ELF-1 (cell line): ENCODE measurements at places on chromosomes 12 and 14.

DNA sequence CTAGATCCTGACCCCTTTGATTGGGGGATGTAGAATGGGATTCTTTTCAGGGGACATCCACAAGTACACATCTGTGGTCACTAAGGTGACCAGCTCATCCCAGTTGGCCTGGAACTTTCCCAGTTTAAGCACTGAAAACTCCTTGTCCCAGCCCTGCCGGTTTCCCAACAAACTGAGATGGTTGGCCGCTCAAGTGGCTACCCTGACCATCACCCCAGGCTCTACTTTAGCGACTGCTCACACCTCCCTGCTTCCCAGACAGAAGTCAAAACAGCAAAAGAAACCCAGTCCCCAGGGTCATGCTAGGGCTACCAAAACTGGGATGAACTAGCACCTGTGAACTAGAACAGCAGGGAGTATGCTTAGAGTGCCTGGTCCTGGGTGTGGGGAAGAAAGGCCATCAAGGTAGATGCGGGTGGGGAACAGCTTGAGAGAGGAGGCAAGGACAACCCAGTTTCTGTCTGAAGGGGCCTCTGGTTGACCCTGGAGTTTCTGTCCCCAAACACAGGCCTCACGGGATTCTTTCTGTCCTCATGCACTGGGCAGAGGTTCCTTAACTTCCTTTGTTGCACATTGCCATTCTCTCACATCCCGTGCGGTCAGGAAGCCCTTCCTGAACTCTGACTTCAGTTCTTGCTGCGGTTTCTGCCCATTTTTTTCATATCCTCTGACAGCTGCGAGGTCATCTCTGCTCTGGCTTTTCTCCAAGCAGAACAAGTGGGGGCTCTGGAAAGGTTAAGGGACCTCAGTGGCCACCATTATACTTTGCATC, 1.6 kb downstream of the LTB4R start:
- DNase-seq = no peak

- no peak for DNase-seq
Observed at GRCh38 chr12:1529862-1530591, 64.4 kb downstream of the FBXL14 start.

DNA sequence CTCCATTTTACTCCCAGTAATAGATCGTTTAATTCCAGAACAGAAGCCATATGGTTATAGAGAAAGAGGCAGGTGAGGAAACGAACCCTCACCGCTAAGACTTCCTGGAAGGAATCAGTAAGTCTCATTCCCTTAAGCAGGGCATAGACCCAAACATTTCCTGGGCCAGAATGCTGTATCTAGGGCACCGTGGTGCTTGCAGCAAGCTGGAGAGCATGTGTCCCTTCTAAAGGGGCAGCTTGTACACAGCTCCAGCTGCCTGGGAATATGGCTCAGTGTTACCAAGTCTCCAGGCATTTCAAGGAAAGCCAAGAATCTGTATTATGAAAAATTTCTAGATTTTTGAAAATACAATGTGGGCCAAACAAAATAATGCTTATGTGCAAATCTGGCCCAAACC, 73.4 kb downstream of the PPM1H start:
- DNase-seq = no peak

DNA sequence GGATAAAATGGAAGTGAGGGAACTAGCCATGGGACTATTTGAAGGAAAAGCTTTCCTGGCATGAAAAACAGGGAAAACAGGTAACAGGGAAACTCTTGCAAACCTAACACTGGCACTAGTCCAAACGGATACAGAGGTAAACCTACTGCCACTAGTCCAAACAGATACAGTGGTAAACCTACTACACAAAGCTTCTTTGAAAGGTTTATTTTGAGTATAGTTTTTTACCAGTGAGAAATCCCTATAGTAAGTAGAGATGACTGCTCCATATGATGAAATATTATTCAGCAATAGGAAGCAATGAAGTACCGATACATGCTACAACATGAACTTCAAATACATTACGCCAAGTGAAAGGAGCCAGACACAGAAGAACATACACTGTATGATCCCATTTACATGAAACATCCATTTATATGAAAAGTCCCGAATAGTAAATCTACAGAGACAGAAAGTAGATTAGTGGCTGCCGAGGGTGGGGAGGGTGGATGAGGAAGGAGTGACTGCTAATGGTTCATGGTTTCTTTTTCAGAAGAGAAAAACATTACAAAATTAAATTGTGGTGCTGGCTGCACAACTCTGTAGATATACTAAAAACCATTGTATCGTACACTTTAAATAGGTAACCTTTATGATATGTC, 25.5 kb downstream of the SPTLC2 start:
- DNase-seq = no peak

GRCh38 chr14:101713621-101714349, 47.7 kb upstream of the PPP2R5C start:
- DNase-seq = no peak

DNA sequence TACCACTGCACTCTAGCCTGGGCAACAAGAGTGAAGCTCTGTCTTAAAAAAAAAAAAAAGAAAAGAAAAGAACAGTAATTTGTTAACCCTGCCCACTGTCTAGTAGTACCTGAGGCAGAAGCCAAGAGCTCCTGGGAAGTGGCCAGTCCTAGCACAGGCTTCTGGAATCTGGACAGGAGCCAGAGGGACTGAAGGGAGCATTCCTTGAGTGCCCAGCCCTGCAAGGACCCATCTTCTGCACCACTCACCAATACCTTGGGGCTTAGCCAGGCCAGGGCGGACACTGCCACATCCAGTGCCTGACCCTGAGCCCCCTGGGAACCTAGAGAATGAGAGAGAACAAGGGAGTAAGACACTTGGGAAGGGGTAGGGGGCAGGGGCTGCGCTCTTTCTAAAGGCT, 33.7 kb downstream of the PARP2 start:
- no peak for DNase-seq

DNA sequence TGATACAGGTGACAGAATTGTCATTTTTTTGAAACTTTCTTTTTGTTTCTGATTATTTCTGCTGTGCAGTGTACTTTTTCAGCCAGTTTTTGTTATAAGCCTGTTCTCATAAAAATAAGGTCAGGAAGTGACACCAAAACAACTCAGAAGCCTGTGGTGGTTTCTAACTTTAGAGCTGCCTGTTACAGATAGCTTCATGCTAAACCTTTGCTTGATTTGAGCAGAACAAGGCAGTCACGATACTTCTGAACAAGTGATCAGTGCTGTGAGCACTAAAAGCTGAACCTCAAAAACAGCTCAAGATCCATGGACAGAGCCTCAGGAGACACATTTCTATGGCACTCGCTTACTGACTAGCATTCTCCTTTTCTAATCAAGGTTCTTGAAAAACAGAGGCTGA, 82.0 kb downstream of the PRKCH start:
- DNase-seq = no peak

GRCh38 chr12:13173012-13173932, 23.3 kb upstream of the EMP1 start:
- DNase-seq = peak; percentile 40

DNA sequence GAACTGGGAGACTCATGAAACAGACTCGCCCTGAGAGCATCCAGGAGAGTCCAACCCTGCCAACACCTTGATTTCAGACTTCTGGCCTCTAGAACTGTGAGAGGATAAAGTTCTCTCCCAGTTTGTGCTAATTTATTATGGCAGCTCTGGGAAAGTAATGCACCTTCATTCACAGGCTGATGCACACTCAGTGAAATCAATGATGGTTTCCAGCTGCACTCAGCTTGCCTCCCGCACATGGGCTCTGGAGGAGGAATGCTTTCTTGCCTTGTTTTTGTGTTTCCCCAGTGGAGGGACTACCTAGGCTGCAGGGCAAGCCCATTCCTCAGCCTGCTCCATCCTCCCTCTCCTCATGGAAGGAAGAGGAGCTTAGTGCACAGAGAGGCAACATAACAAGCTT, 45.7 kb downstream of the TMEM132C start:
- DNase-seq = no peak

- no peak for DNase-seq
Observed at GRCh38 chr14:29078810-29079522, 312.4 kb downstream of the FOXG1 start.

DNA sequence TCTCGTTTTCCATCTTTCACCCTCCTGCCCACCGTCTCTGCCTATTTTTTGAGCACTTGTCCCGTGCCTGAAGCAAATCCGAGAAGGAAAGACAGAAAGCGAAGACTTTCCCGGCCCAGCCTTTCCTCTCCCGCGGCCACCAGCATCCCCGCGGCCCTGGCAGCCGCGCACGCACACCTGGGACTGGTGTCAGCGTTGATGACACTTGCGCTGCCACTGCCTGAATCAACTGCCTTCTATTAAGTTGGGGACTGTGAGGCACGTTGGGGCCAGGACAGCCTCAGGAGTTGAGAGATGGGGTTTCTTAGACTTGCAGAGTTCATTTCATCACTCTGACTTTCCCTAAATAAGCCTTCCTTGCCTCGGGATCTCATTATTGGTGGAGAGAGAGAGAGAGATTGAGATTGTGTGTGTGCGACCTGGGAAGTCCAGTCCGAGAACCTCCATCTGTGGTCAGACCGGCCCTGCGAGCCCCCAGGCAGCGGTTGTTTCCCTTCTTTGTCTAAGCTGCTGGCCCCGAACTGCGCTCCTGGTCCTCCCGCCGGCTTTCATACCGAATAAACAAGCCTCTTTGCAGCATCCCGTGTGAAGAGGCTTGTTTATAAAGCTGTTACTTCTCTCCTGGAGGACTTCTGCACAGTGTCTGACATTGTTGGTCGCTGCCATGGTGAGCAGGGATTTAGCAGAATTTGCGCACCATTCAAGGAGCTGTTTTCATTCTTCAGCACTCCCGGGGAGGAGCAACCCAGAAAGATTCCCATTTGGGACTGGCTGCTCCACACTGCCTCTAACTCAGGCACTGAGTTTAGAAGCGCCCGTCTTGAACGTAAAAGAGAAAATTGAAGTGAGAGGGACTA, 1.5 kb downstream of the PDZRN4 start:
- DNase-seq = peak; percentile 74

- no peak for DNase-seq
Observed at GRCh38 chr14:100421756-100422470, 98.8 kb downstream of the SLC25A47 start.

DNA sequence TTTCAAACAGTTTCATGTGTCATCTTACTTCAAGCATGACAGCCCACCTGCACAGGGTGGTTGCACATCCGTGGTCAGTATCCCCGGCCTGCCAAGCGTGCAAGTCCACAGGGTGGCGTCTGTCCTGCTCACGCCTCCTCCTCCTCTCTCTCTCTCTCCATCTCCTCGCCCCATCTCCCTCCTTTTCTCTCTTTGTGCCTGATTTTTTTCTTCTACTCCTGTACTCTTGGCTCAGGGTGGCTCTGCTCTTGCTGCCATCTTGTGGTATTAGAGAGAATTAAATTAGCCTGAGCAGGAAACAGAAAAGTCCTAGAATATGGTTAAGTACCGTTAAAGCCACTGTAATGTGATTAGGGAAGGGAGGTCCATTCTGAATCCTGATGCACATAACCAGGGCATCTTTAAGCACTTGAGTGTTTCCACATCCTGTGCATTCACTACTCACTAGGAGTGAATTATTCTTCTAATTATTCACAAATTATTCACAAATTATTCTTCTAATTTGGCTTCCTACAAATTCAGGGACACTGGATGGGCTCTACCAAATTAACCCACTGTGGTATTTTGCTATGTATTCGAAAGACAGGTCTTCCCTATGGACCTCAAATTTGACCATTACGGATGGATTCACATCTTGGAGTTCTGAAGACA, 25.5 kb upstream of the DTX1 start:
- DNase-seq = peak; percentile 79

DNA sequence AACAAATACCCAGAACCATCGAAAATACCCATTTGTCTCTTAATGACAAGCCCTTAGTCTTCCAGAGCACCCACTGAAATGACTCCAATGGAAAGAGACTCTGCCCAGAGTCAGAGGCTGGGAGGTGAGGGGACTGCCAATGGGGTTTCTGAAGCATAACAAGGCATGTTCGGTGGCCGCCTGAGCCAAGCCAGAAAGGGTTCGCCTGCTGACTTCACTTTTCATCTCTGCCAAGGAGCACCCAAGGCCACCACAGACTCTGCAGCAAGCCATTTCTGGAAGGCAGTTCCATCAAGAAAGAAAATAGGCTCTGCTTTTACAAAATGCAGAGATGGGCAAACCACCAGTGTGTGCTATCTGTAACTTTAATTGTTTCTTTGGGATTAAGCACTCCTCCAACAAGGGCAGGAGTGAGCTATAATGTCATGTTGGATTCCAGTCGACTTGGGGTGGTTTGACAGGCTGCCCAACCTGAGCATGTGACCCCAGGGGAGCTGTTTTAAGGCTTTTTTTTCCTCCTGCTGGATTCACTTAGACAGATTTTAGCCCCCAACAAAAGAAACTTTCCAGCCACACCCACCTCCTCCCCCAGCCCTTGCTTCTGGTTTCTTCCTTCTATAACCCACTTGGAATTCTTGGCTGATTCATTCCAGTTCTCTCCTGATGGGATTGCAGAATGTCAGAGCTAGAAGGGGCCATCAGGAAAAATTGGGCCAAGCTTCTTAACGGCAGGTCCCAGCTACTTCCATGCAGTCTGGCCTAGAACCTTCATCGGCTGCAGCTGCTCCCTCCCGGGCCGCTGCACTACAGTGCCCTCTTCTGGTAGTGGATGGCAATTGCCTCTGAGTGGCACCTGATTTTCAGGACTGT, 24.1 kb downstream of the CKAP4 start:
- DNase-seq = peak; percentile 89

GRCh38 chr12:89948271-89949175, 239.9 kb upstream of the ATP2B1 start:
- DNase-seq = no peak
